AG09319 (cell line): ENCODE measurements at places on chromosomes 4 and X.

- DNase-seq, result no peak
Measured at GRCh38 chr4:110137829-110138228, 60.6 kb downstream of the ELOVL6 start.

- no peak for DNase-seq
Measured at GRCh38 chr4:40890764-40891163, 141.0 kb downstream of the NSUN7 start.

DNA sequence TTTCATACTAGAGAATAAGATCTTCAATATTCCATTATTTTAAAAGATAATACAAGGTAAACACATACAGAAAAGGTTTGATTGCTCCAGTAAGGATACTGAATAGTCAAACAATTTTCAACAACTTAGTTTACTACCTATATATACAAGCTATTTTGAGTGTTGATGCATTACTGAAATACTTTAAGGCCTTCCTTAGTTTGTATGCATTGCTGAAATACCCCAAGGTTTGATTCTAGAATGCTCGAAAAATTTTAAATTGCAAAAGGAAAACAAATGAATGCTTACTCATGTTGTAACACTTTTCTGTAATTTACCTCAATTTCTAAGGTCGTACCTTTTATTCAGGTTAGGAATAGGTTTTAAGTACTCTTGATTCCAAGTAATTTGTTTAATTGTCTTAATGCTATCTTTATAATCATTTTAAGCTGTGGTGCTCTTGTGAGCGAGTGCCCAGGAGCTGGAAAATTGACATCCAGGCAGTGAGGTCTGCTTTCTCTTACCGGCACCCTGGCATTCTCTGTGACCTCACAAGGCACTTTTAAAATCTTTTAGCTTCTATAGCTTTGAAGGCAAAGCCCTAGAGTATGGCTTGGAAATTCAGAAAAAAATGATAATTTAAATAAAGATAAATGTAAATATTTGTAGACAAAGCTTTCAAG, 114.0 kb downstream of the BMPR1B start:
- DNase-seq, result no peak

- no peak for DNase-seq
Measured at GRCh38 chr4:106454581-106454980, 86.0 kb upstream of the GIMD1 start.

DNA sequence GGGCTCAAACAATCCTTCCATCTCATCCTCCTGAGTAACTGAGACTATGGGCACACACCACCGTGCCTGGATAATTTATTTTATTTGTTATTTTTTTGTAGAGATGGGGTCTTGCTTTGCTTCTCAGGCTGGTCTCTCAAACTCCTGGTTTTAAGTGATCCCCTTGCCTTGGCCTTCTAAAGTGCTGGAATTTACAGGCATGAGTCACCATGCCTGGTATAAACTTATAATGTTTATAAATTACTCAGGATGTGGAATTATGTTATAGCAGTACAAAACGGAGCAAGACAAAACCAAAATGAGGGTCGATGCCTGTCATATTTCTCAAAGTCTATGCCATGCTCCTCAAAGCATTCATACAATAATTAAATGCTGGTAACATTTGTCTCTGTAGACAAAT, 29.8 kb upstream of the TEX13C start:
- DNase-seq, result no peak

DNA sequence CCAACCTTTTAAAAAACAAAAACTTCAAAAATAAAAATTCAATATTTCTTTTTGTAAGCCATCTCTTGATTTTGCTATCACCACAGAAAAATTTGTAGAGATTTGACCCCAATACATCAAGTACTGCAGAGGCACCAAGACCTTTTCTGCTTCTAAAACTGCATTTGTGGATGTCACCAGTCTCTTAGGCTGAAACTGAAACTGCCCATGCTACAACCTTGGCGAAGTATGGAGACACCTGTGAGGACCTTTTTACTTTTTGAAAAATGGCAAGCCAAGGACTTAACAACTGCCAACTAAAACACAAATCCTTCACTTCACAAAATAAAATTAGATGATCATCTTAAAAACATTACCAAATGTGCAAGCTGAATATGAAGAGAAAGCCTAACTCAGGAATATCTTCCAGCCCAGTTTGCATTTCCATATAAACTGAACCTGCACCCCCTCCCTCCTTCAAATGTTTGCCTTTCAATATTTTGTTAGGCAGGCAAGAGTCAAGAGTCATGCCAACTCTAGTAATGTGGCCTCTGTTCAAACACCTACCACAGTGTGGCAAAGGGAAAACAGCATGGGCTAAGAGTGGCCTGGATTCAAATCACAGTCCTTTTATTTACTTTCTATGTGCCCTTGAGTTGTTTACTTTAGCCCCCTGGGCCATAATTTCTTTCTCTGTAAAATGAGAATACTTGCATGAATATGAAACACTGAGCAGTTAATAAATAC, 389.4 kb downstream of the OPHN1 start:
- DNase-seq, result no peak

GRCh38 chr4:14719053-14719452, 283.2 kb upstream of the CPEB2 start:
- DNase-seq, result peak; percentile 10

GRCh38 chr4:186137196-186137794, 32.8 kb downstream of the FAM149A start:
- DNase-seq, result no peak

DNA sequence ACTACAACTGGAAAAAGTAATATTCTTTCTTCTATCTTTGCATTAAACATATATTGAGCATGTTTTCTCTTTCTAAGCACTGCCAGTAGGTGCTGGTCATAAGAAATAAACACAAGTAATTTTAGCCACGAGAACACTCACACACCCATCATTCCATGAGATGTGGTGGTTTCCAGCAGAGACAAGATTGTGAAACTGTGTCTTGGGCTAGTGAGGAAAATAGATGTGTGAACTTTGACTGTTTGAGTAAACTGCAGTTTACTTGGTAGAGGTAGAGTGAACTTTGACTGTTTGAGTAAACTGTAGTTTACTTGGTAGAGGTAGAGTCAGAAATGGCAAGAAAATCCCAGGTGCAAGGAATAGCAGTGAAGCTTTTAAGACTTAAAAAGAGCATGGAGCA, 300.9 kb upstream of the HS3ST1 start:
- no peak for DNase-seq

GRCh38 chrX:110143454-110144210, 140.7 kb downstream of the TMEM164 start:
- DNase-seq, result no peak

- DNase-seq, result no peak
Measured at GRCh38 chrX:39377773-39378172, 576.5 kb downstream of the MID1IP1 start.

GRCh38 chr4:35943606-35944005, 300.7 kb downstream of the ARAP2 start:
- no peak for DNase-seq

DNA sequence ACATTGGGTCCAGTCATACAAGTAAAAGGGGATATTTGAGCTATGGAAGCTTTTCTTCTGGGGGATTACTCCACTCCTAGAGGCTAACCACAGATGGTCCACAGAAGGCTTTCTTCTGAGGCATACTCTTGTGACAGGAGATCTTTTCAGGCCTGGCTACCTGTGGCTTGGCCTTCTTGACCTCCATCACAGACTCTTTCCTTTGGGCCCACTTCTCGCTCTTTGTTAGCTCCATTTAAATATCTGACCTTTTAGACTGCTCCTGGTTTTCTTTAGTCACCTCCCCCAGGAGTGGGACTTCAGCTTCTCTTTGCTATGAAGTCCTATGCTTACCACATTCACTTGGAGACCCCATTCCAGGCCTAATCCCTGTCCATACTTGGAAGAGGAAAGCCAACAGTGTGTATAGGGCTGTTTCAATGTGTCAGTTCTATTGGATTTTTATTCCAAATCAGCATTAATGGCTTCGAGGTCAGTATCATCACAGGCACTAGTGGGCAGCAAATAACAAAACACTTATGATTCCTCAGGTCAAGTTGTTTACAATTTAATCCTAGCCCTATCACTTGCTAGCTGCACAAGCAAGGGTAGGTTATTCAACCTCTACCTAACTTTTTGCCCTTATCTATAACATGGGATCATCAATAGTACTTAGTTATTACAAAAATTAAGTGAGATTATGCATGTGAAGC, 26.3 kb downstream of the GPC3 start:
- no peak for DNase-seq

DNA sequence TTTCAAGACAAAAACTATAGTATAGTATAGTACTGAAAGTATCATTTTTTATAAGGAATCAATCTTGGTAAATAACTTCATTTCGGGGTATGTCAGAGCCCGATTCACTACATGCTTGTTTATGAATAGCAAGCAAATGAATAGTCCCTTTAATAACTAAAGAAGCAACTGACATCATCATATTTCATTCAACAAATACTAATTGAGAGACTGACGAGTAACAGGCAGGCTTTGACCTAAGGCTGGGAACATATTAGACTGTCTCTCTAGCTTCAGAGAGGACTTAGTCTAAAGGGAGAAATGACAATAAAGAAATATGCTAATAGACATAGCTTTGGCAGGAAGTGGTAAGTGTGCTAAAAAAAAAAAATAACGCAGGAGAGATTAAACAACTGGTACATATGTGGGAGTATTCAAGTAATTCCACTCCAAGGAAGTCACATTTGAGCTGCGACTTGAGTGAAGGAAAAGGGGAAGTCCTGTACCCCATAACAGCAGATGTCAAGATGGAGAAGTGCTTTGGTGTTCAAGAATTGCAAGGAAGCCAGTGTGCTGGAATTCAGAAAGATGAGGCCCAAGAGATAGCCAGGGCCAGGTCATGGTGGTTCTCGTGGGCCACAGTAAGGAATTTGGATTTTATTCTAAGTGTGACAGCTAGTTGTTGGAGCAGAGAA, 284.9 kb downstream of the FBXO8 start:
- DNase-seq, result no peak

DNA sequence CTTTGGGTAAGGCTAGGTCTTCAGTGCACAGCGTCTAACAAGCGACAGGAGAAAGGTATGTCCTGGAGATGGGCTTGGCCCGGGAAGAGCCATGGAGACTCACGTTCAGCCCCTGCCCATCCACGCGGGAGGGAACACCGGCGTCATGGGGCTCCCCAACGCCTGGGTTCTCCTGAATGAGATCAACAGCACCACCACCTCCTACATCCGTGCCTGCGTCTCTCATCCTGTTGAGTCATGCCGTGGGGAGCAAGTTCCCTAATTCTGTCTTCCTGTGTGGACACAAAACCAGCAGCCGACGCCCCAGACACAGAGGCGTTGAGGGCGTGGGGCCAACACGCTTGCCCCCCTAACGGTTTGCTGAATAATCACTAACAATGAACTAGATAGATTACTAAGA, 20.1 kb upstream of the IL3RA start:
- DNase-seq, result no peak

DNA sequence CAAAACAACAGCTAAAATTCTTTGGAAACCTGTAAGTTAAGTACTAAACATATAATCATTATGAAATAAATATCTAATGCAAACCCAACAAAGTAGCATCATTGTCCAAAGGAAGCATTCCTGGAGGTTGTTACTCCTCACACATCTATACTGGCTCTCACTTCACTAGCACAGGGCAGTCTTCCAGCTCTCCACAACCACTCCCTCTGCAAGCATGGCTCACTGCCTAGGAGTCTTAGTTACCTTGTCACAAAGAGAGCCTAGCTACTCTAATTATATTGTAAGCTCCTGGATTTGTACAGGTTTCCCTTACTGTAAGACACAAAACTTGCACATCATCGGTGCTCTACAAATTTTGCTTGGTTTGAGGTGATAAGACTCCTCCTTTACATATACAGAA, 76.1 kb downstream of the AMMECR1 start:
- DNase-seq, result no peak

DNA sequence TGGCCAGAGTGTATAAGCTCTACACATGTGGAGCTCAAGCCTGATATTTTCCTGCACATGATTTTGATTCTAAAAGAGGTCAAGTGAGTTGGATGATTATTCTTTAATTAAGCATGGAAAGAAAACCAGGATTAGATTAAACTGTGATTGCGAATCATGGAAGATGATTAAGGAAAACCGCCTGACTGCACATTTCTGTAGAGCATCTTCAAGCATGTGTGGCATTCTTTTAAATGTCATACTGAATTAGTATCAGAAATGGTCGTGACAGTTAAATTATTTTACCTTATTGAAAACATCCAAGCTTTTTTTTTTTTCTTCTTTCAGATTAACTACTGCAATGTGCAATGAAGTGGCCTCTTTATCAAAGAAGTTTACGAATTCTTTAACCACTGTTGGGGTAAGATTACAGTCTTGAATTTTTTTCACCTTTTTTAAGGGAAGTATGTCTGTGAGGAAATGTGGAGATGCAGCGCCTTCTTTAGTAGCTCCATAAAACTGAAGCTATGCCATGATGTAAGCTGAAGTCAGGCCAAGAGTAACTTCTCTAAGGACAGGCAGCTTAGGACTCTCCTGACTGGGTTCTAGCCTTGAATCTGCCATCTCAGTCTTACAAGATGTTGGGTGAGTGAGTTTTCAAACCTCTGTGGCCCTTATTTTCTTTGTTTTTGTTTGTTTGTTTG, 67.9 kb downstream of the FAM114A1 start:
- peak; percentile 96 for DNase-seq

GRCh38 chr4:24245491-24245820, 338.9 kb downstream of the DHX15 start:
- DNase-seq, result no peak

DNA sequence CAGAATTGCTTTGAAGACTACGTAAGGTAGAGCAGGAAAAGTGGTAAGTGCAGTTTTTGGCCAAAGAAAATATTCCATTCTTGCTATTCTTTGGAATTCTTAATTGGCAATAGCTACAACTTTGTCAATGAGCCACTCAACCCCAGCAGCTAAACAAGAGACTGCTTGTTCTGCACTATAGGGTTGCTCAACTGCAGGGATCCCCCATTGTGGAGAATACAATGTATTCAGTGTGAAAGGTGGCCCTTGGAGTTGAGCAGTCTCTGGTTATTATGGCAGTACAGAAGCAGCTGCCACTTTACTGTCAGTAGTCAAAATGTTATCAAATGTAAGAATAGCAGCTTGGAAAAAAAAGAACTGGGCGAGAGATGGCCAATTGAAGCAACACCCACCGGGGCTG, 808.7 kb downstream of the CENPC start:
- no peak for DNase-seq

GRCh38 chr4:138050601-138051000, 191.5 kb downstream of the SLC7A11 start:
- DNase-seq, result no peak

DNA sequence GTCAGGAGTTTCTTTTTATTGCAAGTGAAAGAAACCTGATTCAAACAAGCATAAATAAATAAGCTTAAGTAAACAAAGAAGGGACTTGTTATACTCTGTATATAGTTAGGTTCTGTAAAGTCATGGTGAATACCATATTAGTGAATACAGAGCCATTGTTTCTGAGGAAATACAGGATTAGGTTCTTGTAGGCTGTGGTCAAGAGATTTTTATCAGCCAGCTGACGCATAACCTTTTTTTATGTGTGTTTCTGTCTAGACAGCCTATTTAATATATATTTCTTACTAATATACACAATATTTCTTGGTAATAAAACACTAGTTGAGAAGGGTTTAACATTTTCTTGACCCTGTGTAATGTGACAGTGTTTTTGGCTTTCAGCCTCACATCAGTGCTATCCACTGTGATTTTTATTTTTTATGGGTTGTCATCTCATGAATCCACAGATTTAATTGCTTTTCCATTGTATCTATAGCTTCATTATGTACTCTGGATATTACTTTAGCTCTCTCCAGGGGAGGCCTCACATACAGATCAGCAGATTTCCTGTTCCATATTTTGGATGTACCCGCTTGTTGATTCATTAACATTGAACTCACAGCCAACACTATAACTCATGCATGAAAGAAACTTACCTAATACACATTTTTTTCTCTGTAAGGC, 8.0 kb downstream of the HERC3 start:
- DNase-seq, result peak; percentile 39

GRCh38 chr4:108107729-108108382, 60.9 kb downstream of the LEF1 start:
- no peak for DNase-seq

- no peak for DNase-seq
Measured at GRCh38 chr4:29636961-29637360, 1083.2 kb upstream of the PCDH7 start.
